Erythroblast (primary cell): ENCODE measurements at places on chromosomes 6 and 20.

DNA sequence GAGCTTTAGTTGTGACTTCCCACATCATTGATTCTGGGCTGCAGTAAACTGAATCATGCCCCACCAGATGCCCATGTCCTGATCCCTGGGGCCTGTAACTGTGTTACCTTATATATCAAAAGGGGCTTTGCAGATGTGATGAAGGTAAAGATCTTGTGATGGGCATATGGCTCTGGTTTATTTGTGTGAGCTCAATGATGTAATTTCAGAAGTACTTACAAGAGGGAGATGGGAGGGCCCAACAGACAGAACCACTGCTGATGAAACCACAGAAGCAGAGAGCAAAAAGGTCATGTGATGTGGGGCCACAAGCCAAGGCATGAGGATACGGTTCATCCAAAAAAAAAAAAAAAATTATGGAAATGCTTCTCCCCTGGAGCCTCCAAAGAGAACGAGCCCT is 118.7 kb downstream of the TOX2 start:
- DNase-seq = peak; percentile 15

DNA sequence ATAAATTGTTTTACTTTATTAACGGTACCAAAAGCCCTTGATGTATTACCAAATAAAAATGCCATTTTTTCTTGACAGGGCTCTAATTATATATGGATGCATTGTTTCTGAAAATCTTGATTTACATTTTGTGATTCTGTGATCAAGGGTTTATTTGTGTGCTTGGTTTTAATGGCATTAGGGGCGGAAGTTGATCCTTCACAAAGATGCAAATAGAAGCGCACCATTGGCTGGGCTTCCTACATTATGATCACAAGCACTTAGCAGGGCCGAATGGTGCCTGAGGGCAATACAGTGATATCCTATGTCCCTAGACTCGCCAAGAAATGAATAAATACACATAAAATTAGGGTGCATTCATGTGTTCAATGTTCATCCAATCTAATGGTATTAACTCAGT is 172.9 kb upstream of the UST start:
- no peak for DNase-seq

DNA sequence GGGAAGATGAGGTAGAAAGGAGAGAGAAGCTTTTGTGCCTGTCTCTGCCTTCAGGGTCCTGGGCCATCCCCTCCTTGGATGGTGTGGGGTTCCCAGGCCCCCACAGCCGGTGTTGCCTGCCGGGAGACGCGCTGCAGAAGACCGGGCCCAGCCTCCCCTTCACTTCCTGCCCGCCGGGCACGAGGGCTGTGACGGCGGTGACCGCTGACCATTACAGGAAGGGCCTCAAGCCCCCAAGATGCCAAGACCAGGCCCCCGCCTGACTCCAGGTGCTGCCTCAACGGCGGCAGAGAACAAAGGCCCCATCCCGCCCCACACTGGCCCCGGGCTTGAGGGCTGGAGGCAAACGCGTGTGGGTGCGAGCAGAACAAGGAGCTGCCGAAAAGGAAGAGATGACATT is 38.2 kb downstream of the ZBTB46 start:
- DNase-seq = no peak

- DNase-seq = no peak
Measured at GRCh38 chr6:53906103-53906502, 111.3 kb downstream of the LRRC1 start.

DNA sequence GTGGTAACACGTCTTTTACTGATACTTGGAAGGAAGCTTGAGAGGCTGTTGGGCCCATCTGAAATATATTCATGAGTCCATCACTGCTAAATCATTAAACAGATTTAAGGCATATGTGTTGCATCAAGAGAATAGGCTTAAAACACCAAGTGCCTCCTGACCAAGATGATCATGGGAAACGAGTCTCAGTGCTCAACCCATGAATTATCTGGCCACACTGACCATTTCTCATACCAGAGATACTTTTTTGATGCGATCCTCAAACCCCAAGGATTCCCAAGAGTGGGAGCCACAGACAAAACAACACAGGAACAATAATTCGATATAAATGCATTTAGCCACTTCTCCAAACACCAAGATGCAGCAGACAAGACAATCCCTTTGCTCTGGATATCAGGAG is 17.2 kb downstream of the HEY2 start:
- DNase-seq = no peak

DNA sequence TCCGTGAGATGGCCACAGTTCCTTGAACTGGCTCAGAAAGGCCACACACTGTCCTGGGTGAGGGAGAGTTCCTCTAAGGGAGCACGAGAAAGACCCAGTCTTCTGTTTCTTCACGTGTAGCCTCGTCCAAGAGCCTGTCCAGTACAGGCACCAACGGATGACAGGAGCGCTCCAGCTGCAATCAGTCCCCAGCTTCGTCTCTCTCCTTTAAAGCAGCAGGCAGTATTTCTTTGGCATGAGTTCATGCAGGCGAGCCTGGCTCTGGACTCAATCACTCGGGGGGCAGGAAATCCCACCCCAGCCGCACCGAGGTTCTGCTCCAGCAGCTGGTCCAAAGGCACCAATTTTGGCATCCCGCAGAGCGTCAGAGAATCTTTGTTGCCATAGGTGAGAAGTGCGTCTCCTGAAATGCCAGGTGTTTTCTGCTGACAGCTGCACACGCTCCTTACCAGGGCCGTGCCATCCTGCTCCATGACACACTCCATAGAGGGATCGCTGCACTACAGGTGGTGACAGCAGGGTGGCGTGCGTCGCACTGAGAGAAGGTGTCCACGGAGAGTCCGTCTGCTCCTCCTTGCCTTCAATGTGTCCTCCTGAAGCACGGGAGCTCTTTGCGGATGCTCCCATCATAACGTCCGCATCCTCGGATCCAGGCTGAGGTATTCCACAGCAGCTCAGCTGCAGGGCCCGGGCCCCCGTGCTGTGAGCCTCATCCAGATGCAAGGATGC is 59.6 kb upstream of the AFDN start:
- DNase-seq = no peak

DNA sequence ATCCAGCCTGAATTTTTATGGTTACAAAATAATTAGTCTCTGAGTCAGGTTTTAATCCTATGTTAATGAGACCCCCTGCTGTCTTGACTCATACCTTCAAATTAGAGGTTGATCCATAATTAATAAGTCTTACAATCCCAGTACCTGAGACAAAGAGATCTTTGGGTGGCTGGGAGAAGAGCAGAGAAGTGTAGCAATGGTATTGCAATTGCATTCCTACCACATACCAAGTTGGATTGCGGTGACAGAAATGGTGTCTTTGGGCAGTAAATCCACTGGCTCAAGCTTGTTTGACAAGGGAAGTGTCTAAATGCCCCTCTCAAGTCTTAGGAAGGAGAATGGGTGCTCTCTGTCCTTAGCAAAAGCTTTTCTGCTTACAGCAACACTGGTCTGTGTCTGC is 150.4 kb downstream of the BTBD3 start:
- DNase-seq = no peak

DNA sequence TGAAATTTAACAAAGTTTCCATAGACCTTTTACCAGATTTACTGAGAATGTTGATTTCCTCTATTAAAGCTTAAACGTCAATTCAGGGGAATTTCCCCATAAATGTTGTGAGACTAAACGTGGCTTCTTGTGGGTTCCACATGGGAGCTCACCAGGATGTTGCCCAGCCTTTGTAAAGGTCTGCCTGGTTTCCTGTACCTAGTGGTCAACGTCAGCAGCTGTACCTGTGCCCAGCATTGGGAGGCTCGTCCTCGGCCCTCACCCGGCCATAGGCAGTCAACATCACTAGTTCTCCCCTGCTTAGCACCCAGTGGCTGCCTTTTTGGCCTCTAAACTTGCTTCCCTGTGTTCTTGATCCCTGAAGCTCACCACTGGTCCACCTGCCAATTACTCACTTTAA is 22.1 kb upstream of the CD83 start:
- DNase-seq = no peak

- peak; percentile 26 for DNase-seq
Measured at GRCh38 chr6:150633486-150633834, 33.8 kb downstream of the PLEKHG1 start.

DNA sequence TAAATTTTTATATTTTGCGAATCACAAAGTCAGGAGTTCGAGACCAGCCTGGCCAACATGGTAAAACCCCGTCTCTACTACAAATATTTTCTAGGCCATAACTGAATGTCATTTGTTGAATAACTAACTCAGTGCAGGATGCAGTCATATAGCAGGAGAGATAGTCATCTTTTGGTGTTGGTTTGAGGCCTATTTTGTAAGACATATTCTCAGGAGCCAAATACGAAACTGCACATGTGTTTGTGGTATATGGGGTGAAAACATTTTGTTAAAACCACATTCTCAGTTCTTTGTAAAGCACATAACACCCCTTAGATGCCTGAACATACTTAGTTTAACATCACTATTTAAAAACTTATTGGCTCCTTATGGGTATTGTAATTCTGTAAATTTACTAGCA is 4.7 kb upstream of the ENPP5 start:
- DNase-seq = no peak

- peak; percentile 84 for DNase-seq
Measured at GRCh38 chr6:7145885-7146828, 38.4 kb downstream of the RREB1 start.

DNA sequence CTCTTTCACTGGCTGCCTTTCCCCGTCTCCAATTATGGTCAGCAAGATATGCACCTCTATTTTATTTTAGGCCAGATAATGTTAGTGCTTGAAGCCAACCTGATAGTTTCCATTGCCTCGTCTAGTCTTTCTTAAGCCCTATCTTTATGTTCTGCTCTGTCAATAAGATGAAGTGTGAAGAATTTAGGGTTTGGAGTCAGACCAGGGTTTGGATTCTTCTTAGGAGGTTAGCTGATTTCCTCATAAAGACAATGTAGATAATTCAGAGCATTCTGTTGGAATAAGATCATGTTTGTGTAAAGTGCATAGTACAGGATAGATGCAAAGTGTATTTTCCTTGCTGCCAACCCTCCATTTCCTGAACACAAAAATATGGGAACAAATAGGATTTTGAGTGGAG is 43.8 kb downstream of the PKIB start:
- no peak for DNase-seq

DNA sequence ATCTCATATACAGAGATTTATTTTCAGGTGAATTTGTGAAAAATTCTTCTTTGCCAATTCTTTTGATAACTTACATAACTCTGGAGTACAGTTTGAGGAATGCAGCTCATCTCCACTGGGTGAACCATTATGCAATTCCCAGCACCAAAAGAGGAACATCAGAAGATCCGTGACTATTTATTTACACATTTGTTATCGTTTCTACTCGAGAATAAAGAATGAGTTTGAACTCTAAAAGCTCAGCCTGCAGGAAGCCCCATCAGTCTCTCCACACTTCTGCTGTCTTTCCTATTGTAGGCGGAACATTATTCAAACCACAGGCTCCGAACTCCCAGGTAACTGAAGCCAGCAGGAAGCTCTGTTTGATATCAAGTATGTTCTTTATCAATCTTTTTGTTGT is 95.9 kb upstream of the IFNGR1 start:
- DNase-seq = no peak
